Heart right ventricle (tissue), 16 donors: ENCODE measurements at places on chromosomes 16 and 17. TPM values are rescaled to one million over a fixed set of nuclear protein-coding genes. Genes with fewer than 3 reads are reported as not detected.

DNA sequence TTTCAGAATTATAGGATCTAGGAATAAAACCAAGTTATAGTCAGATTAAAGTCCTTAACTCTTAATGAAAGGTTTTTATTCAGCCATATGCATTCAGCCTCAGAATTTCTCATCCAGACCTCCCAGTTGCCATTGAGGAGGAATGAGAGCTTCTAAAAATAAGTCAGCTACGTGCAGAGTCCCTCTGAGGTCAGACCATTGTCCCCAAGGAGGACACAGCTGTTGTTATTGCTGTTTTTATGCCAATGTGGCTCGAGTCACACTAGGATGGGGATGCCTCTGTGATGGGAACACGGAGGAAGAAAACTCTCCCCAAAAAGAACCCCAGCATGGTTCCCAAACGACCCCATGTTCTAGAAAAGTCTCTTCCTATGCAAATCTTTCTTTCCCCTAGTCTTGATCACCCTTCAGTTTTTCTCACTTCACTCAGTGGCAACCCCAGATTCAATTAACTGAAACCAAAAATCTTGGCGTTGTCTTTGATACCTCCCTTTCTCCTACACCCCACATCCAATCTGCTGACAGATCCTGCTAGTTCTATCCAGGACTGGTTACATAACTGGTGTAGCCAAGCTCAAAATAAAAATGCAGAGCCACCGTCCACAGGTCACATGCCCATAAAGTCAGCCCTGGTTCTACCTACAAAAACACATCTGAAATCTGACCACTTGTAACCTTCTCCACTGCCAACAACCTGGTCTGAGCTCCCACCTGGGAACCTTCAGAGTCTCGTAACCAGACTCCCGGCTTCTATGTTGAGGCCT lies 138.2 kb upstream of the ERCC4 start:
- no peak for DNase-seq

GRCh38 chr17:81428948-81429774 lies 33.9 kb downstream of the BAHCC1 start:
- DNase-seq, result peak; percentile 87

GRCh38 chr17:49390548-49391324 lies 23.9 kb downstream of the PHB1 start:
- DNase-seq, result no peak

DNA sequence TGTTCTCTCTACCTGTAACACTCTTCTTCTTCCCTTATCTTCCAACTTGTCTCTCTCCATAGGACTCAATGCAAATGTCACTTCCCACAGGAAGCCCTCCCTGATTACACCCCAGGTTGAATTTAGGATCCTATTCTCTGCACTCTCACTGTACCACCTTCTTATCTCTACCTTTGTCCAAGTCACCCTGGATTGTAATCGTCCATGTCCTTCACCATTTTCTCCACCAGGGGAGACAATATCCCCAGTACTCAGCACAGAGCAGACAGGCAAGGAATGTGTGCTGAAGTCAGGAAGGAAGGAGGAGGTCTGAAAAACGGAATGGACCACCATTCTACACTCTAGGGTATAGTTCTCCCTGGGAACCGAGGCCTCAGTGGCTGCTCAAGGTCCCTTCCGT lies 14.2 kb downstream of the C16orf82 start:
- no peak for DNase-seq

The TAC4 gene
- polyA plus RNA-seq, result not detected

DNA sequence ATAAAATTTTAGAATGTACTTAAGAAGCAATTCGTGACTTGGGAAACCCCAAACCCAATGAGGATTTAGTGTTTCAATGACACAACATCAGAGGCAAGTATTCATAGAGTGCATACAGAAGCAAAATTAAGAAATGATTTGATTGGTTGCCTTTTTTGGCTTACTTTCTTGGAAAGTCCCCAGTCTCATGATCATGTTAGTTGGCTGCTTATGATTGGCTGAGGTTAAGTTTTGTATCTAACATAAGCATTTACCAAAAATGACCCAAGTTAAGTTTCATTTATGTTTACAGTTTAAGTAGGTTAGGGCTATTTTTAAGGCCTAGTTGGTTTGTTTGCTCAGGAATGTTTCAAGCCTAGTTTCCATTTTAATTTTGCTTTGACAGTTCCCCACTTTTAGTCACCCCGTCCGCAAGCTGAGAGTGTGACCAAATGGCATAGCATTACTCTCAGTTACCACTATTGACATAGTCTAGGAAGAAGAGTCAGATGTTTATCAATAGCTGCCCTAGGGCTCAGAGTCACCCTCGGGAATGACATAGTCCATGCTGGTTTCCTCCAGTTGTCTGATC lies 36.2 kb downstream of the DGKE start:
- no peak for DNase-seq

GRCh38 chr17:50560185-50560824 lies at the start of gene CACNA1G:
Gene CACNA1G (plus strand): TSS chr17:50560715. CDS start chr17:50561460, 745 bp downstream.
- DNase-seq, result peak; percentile 89

DNA sequence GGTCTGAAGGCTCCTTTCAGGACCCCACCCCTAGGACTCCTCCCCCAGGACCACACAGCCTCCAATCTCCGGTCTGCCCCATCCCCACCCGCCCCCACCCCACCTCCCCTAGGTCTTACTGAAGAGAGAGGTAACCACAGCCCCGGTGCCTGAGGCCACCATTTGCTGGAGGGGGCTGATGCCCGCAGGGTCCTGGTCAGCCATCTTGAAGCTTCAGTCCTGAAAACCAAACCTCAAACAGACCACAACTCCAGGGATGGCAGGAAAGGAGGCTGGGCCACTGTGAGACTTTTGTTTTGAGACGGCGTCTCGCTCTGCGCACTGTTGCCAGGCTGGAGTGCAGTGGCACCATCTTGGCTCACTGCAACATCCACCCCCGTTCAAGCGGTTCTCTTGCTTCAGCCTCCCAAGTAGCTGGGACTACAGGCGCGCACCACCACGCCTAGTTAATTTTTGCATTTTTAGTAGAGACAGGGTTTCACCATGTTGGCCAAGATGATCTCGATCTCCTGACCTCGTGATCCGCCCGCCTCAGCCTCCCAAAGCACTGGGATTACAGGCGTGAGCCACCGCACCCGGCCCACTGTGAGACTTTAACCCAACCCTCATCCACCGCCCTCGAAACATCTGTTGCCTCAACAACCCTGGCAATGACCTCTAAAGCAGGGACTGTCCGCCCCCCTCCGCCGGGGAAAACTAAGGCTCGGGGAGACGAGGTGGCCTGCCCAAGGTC lies 1.1 kb downstream of the SLC25A39 start:
- DNase-seq, result no peak

DNA sequence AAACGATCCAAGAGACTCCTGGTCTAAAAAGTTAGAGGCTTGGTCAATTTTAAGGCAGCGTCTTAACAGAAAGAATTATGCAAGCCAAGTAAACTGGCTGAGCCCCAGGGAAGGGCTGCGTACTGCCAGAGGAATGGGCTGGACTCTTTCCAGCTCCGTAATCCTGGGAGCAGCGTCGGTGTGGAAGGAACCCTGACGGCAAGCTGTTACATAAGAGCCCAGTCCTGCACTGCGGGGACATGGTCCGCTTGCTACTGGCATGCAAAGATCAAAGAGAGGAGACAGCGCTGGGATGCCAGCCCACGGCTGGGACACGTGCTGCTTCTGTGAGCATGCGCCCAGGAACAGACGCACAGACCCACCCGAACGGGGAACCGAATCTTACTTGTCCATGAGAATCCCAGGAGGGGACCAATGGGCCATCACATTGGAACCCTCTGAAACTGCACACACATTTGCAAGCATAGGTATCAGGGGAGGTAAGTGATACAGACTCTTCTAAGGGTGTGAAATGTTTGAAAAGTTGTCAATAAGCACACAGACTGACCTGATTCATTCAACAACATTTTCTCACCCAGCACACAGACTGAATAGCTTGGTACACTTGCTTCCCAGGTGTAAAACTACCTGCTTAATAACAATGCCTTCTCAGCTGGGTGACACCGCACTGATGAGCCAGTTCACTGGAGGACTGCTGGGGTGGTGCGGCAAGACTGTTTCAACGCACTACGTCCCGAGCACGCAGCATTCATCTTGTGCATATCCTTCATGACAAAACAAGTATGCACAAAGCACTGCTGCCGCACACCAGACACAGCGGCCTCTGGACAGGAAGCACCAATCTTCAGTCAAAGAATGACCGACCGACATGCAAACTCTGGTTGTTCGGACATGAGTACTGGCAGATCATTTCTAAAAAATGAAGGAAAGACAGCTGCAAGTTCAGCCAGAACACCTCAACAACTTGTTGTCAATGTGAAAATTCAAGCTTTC lies 94.9 kb downstream of the ANKRD11 start:
- peak; percentile 93 for DNase-seq

DNA sequence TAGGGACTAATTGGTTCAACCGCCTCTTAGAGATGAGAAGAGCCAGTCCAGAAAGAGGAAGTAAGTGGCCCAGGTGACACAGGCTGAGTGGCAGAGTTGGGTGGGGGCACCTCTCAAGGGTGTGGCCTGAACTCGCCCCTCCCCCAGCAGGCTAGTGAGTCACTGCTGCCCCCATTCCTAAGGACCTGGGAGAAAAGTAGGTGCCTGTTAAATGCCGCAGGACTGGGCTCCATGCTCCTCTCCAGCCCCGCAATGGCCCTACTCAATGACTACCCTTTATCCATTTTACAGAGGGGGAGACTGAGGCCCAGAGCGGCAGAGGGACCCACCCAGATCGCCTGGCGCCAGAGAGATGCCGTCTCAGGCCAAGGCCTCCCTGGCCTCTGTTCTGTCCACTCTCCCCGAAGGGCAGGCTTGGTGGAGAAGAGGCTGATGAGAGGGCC lies 8.1 kb downstream of the TMEM235 start:
- DNase-seq, result no peak

DNA sequence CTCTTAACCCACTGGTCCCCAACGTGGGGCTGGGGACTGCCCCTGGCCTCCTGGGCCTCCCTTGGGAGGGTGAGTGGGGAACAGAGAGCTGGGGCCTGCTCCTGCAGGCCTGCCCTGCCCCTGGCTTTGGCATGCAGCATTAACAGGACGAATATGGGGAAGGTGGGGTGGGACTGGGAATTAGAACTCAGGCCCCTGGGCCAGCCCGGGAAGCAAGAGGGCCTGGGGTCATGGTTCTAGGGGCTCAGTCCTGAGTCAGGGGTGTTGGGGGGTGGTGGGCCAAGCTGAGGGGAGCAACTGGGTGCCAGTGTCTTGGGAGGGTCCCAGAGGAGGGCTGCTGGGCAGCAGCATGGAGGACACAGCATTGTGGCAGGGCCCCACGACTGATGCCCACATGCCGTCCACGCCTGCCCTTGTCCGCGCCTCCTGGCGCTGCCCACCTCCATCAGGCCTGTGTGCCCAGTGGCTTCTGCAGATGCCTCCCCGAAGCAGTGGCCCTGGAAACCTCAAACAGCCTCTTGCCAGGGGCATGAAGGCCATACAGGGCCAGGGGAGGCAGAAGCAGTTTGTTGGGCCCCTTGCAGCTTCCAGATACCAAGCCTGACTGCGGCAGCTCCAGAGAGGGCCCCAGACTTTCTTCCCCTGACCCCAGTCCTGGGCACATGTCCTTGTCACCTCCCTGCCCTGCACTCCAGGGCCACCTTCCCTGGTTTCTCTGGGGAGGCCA lies 4.8 kb downstream of the MAP2K3 start:
- no peak for DNase-seq

GRCh38 chr16:75044800-75045361 lies 46.1 kb downstream of the ZNRF1 start:
- DNase-seq, result peak; percentile 83

The DHODH gene
- polyA plus RNA-seq, result 6.6 TPM

The ADAMTS18 gene
- polyA plus RNA-seq, result 0.03 TPM

DNA sequence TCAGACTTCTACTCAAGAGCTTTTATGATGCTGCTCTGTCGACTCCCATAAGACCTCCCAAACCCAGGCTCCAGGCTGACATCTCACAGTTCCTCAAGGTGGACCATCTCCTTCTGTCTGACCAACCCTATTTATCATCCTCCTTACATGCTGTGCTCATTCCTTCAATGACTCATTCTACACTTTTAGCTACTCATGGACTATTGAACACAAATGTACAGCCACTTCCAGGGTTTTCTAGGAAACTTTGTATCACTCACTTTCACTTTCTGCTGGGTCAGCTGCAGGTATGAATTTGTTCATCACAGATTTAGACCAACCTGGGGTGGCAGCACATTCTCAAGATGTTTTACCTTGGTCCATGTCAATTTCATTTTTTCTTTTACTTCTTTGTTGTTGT lies 162.4 kb upstream of the FAM20A start:
- DNase-seq, result no peak

DNA sequence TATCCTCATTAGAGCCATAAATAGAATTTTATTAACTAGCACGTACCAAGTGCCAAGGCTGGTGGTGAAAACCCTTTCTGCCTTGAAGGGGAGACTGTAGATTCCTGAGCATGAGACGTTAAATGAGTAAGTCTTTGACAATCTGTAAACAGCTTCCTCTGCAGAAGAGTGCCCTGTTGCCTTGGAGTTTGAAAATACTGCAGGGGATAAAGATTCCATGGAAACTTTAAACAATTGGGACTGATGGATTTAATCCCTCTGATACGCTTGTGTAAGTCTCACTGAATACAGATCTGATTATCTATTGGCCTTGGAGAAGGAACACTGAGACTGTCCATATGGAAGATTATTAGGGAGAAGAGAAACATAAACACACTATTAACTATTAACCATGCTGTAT lies 1053.4 kb upstream of the RBFOX1 start:
- DNase-seq, result no peak

The C1QTNF8 gene
- polyA plus RNA-seq, result not detected

The TBX2 gene
- polyA plus RNA-seq, result 31.1 TPM

DNA sequence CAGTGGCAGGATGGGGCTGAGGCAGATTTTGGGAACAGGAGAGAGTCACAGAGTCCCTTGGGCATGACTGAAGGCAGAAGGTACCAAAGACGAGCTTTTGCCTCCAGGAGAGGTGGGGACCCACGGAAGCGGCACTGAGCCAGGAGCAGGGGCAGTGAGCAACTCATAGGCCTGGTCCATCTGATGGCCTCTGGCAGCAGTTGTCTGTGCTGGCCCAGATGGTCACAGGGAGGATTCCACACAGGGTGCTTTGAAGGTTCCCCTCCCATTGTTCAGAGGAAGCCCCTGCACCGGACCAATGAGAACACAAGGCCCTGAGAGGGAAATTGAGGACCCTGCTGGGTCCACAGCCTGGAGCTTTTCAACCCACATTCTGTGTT lies 360.3 kb upstream of the TNRC6C start:
- no peak for DNase-seq

GRCh38 chr17:39027455-39028035 lies 60.3 kb upstream of the FBXO47 start:
- DNase-seq, result peak; percentile 18

The FBXO39 gene
- 0.37 TPM for polyA plus RNA-seq

The CFAP119 gene
- polyA plus RNA-seq, result 1.9 TPM
